SK-N-MC (cell line): ENCODE measurements at places on chromosomes 11 and 22.

DNA sequence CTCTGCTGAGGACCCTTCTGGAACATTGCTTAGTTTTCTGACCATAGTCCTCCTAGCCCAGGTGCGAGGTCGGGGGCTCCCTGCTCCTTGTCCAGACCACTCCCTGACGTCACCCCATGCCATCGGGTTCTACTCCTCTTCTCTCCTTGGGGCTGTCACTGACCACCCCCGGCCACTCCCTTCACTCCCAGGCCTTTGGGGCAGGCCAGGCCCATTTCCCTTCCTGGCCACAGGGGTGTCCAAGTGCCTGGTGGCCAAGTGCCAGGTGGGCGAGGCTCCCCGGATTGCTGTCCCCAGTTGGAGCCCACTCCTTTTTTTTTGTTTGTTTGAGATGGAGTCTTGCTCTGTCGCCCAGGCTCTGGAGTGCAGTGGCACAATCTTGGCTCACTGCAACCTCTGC is 19.5 kb downstream of the MRGPRD start:
- no peak for DNase-seq

DNA sequence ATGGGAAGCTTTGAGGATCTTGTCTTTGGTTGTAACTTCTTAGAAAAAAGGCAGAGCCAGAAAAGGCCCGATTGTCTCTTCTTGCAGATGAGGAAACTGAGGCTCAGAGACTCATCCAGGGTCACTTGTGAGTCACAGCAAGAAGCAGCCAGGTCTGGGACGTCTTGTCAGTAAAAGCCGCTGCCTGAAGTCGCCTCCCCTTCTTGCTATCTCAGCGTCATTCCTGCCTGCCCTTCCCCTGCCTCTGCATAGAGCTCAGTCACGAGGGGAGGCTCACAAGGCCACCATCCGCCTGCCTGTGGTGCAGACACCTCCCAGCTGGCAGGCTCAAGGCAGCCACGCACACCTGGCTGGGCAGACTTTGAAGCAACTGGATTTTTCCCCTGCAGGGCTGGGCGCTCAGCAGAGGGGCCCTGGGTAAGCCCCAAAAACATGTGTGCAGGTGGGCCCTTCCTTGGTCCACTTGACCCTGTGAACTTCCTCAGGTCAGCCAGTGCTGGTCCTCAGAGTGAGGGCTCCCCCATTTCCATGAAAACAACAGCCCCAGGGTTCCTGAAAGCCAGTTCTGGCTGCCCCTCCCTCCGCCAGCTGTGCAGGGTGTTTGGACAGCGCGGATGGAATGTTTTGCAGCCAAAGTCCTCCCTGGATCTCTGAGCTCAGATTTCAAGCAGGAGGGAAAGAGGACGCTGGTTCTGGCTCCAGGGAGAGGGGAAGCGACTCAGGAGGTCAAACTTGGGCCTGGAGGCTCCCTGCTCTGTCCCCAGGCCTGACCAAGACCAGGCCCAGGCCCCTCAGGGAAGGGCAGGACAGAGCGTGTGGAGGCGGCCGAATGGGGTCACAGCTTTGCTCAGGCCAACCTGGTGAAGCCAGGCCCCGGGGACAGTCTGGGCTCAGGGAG is 6.0 kb upstream of the RAB3IL1 start:
- DNase-seq = no peak

- DNase-seq = no peak
Measured at GRCh38 chr11:105923807-105924206, 98.2 kb downstream of the MSANTD4 start.

DNA sequence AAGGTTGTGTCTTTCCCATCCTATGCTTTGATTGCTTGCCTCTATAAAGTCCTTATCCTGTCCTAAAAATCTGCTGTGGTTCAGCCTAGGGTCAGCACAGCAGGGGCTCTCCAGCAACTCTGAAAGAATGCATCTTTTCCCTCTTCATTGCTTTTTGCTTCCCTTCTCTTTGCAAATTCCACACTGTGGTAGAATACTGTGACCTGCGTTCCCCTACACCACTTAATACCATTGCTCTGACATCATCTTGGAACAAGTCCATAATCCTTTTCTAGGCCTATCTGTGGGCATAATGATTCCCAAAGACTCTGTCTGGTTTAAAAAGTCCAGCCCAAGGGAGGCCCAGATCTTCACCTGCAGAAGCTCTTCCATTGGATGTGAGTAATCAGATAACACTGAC is 177.7 kb downstream of the NAV2 start:
- no peak for DNase-seq

DNA sequence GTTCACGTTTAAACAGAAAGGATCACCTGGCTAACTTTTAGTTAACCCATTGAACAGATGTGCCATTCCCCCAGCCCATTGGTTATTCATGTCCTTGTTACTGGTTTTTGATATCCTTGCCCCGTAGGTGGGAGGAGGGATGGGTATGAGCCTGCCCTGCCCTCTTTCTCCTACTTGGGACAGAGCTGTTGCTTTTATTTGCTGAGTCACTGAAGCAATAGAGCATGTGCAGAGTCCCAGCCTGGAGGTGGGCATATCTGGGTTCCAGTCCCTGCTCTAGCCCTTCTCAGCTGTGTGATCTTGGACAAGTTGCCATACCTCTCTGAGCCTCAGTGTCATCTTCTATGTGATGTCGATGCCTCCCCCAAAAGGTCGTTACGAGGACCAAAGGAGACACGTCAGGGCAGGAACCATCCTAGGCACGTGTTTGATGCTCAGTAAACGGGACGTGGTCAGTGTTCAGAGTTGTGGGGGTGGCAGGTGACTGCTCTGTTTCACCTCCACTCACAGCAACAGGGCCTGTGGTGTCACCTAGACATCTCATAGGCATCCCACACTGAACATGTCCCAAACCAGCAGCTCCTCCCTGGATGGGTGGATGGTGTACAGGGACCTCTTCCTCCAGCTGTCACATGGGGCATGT is 61.0 kb downstream of the BMAL1 start:
- DNase-seq = no peak
